Activated T-helper 9 cell treated with anti-CD3 and anti-CD28 coated beads, Interleukin-2, amount 50 U/mL, for 16 hours (primary cell): ENCODE measurements at places on chromosomes 7 and 10.

DNA sequence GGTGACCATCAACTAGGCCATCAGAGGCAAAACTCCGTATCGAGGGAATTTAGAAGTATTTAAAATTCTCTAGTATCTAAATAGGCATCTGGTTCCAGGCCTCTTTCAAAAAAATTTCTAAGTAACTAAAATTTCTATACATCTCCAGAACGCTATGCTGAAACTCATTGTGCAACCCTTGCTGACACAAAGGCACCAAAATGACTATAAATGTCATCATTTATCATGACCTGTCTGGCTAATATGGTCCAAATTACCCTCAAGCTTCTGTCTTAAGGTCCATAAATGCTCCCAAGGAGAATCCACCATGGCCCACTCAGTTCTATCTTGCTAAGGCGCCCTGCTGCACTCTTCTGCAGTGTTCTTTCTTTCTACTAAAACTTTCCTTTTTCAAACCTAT, 16.2 kb downstream of the STEAP4 start:
- no peak for DNase-seq

- DNase-seq: no peak
These were observed 86.7 kb upstream of the IL6 start for GRCh38 chr7:22640269-22640668.

DNA sequence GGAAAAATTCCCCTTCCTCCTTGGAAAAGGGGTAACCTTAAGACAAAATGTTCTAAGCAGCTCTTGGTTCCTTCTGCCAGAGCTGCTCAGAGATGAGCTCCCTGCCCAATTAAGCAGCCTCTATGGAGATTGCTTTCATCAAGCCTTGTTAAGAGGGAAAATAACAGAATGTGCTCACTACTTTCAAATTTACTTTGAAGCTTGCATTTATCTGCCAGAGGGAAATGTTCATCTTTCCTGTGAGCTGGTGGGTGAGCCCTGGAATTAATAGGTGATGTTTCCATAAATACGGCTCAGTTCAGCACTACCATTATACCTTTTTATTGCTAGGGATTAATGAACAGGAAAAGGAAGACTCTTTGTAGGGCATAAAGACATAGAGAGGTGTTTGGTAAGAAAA, 549.0 kb downstream of the REEP3 start:
- DNase-seq: no peak

- no peak for DNase-seq
These were observed 190.0 kb downstream of the ZMYND11 start for GRCh38 chr10:325282-325681.

GRCh38 chr10:51269821-51270220, 195.5 kb downstream of the PRKG1 start:
- DNase-seq: no peak

DNA sequence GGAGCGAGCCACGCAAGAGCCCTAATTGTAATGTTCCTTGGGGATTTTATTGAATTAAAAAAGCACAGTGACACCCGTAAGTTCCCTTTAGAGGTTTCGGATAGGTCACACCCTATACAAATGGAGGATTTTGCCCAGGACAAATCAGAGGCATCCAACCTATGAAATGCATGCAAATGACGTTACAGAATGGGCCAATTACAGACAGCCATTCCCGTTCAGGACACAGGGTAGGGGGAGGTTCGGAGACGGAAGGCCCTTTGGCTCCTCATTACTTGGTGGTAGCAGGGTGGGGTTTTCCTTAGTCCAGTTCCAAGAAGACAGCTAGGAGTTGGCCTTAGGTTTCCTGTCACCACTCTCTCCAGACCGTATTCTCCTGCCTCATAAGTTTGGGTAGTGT, 754.1 kb downstream of the IPMK start:
- no peak for DNase-seq

DNA sequence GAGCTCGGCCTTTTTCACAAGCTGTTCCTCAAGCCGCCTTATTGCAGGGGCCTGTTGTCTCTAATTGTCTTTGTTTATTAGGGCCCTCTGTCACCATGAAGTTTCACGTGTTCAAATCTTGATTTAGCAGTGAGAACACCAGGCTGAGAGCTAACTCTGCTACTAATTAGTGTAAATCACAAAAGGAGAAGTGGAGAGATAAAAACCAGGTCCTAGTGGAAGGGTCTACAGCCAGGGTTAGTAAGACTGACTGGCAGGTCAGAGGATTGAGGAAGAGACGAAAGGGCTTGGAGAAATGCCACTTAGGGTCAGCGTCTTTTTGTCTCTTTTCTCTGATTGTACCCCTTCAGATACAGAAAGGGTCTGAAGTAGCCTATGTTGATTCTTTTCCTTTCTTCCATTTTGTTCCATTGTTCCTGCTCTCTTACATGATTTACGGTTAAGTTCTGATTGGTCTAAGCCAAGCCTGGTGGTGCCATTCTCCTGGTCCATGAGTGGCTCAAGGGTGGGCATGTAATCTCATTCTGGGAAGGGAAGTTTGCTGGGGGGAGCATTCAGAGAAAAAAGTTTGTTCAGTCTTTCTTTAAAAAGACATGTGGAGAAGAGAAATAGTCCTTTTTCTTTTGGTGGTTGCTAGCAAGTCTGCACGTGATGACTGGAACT, 21.3 kb downstream of the SSMEM1 start:
- DNase-seq: no peak

GRCh38 chr7:150428671-150429451, 21.6 kb upstream of the GIMAP8 start:
- no peak for DNase-seq

GRCh38 chr10:73506491-73506890, 10.7 kb upstream of the PPP3CB start:
- DNase-seq: no peak

GRCh38 chr10:88028654-88029053, 165.2 kb downstream of the PTEN start:
- DNase-seq: no peak

GRCh38 chr10:88461426-88461825, 121.7 kb downstream of the RNLS start:
- no peak for DNase-seq

- DNase-seq: no peak
These were observed 155.0 kb downstream of the PTPRN2 start for GRCh38 chr7:158432369-158433341.

- no peak for DNase-seq
These were observed 148.6 kb downstream of the SUGCT start for GRCh38 chr7:40283391-40283790.

GRCh38 chr7:92266415-92267241, 20.9 kb downstream of the ANKIB1 start:
- no peak for DNase-seq
